H54 (cell line): ENCODE measurements at places on chromosomes 11 and 22.

DNA sequence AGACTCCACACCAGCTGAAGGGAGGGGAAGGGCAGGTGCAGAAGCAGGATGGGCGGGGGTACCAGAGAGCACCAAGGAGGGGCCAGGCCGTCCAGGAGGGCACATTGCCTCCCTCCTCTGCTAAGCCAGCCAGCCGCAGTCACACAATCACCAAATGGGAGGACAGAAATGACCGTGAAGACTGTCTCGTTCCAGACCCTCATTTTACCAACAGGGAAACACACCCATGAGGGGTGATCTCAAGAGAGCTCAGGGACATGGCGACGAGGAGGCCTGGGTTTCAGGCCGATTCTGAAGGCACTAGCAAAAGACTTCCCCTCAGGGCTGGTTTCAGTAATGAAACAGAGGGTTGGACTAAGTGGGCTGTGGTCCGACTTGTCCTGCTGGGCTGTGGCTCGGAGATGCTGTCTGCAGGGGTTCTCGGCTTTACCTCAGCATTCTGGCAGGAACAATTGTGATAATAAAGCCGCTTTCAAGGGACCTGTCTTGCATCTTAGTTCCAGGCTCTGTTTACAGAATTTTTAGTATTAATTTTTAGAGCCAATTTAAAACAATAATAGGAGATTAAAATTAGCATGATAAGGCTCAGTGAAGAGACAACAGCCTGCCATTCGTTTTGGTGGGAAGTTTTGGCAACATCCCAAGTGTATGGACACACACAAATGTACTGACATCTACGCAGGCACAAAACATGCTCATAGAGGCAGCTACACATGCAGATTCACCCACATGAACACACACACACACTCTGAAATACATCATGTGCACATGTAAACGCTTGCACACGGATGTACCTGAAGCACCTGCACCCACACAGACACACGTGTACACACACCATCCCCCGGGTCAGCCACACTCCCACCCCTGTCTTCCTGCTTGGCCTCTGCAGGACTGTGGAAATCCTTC, 2.0 kb upstream of the B3GAT1 start:
- DNase-seq, result no peak

GRCh38 chr11:47408598-47409439, 429 bp downstream of the SLC39A13 start:
- peak; percentile 99 for DNase-seq

DNA sequence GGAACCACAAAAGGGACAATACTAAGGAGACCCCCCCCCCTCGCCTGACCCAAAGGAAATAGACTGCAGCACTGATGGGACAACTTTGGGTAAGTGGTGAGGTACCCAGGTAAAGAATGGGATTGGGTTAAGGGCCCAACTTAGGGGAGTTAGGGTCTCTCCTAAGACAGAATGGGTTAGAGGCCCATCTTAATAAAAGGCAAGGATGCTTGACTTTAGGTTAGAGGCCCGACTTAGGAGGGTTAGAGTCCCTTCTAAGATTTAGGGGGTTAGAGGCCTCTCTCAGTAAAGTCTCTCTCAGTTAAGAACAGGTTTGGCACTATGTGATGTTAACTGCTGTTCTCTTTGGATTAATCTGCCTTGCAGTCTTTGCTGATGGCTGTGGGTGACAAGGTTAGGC, 41.0 kb upstream of the DBX1 start:
- DNase-seq, result no peak

GRCh38 chr11:26323837-26324236, 8.1 kb upstream of the ANO3 start:
- no peak for DNase-seq

DNA sequence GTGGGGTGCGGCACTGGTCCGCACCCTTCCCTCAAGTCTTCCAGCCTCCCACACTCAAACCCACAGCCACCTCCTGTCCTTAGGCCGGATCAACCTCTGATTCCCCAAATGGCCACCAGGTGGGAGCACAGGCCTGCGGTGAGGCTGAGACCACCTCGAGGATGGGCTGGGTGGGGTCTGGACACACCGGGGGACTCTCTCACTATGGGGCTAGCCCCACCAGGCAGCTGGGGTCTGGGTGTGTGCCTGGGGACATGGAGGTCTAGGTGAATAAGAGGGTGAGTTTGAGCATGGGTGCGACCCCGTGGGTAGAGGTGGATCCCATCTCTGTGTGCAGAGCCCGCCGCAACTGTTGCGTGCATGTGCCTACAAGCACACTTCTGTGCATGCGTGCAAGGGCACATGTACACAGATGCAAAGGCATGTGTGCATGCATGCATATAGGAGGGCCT, 32.6 kb downstream of the MYO18B start:
- no peak for DNase-seq

GRCh38 chr22:45263463-45264269, 21.1 kb upstream of the UPK3A start:
- no peak for DNase-seq

DNA sequence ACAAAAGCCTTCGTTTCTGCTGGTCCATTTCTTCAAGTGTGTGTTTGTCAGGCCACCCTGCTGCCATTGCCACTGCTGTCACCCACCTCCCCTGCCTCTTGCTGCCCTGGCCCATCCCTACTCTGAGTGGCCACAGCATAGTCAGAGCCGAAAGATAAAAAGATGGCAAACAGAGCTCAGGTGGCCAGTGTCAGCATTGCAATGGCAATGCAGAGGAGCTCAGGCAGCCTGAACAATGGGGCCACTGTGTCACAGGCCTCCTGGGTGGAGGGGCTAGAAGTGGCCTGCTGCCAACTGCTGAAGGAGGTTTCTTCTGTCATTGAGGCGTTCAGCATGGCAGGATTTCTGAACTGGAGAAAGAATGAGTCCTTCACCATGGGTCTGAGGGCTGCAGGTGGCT, 137.1 kb downstream of the CSNK2A3 start:
- no peak for DNase-seq

- DNase-seq, result no peak
These were observed 11.6 kb downstream of the MMP3 start for GRCh38 chr11:102831489-102832440.
